ENCODE measurements at places on chromosomes 3 and 15. TPM values are rescaled to one million over a fixed set of nuclear protein-coding genes. Genes with fewer than 3 reads are reported as not detected.

FOXB1 gene
- not detected for total RNA-seq

ACAN gene
- 0.04 TPM for total RNA-seq

CP gene
- 4.0 TPM for total RNA-seq

RPS27L gene
- total RNA-seq: 118 TPM

SCN11A gene
- total RNA-seq: 0.27 TPM

All from gastroesophageal sphincter (tissue), 4 donors.